Foreskin keratinocyte (primary cell): ENCODE measurements at places on chromosomes 1 and 21.

DNA sequence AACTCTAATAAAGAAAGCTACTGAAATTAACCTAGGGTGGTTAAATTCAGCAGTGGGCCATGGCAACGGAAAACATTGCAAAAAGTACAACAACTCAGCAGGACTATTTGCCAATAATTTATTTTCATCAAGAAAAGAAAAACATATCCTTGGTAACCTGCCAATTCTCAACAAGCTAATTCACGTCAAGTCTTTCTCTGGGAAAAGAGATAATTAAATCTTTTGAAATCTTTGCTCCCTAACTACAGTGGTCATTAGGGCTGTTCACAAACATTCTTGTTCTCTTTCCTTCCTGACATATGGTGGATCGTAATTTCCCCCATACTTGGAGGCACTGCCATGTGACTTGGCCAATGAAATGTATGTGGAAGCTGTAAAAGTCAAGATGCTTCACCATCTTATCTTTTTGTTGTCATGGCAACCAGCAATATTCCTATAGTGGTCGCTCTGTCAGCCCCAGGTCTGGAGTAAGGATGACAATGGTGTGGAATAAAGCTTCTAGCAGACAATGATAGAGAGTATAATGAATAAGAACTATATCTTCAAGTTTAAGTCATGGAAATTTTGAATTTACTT is 29.6 kb upstream of the ZNF326 start:
- no peak for DNase-seq

GRCh38 chr21:42411891-42412635 is 8.4 kb downstream of the UBASH3A start:
- no peak for DNase-seq

DNA sequence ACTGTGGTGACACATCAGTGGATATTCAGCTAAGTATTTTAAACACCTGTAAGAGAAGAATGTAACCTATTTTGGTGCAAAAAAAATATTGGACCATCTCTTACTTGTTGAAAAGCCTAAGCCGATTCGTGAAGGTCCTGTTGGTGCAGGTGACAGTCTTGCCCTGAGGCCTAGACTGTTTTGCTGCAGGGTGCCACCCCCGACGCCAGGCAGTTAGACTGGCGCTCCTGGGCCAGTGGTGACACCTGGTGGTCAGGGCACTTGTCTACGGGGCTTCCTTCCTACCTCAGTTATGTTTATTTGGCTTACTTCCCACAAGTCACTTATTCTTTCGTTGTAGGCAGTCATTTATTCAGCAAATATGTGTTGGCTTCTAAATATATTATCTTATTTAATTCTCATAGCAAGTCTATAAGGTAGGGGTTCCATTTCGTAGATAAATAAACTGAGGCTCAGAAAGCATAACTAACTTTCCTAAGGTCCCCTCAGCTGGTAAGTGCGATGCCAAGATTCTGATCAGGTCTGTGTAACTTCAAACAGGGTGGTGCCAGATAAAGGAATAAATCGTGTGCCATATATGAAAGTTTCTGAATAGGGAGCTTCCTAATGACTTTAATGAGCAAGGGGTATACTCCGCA is 1.9 kb downstream of the EEIG2 start:
- DNase-seq, result peak; percentile 40

- DNase-seq, result no peak
Measured at GRCh38 chr1:6000444-6001288, 8.4 kb upstream of the NPHP4 start.

GRCh38 chr1:44408632-44409602 is 3.9 kb downstream of the RNF220 start:
- DNase-seq, result no peak

DNA sequence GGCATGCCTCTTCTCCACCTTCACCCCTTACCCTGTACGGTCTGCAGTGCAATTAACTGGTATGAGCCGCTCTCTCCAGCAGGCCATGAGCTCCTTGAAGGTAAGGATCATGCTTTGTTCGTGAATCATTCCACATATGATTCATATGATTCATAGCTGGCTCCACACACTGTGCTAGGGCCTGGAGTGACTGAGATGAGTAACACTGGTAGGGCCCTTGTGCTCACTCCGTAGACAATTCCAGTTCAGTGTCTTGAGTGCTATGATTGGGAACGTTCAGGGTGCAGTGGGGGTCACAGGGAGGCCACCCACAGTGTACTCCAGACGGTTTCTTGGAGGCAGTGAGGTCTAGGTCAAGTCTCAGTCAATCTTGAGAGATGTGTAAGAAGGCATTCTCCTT is 239.8 kb downstream of the LMX1A start:
- peak; percentile 90 for DNase-seq

GRCh38 chr21:34983680-34984086 is 65.4 kb downstream of the RUNX1 start:
- DNase-seq, result peak; percentile 26

DNA sequence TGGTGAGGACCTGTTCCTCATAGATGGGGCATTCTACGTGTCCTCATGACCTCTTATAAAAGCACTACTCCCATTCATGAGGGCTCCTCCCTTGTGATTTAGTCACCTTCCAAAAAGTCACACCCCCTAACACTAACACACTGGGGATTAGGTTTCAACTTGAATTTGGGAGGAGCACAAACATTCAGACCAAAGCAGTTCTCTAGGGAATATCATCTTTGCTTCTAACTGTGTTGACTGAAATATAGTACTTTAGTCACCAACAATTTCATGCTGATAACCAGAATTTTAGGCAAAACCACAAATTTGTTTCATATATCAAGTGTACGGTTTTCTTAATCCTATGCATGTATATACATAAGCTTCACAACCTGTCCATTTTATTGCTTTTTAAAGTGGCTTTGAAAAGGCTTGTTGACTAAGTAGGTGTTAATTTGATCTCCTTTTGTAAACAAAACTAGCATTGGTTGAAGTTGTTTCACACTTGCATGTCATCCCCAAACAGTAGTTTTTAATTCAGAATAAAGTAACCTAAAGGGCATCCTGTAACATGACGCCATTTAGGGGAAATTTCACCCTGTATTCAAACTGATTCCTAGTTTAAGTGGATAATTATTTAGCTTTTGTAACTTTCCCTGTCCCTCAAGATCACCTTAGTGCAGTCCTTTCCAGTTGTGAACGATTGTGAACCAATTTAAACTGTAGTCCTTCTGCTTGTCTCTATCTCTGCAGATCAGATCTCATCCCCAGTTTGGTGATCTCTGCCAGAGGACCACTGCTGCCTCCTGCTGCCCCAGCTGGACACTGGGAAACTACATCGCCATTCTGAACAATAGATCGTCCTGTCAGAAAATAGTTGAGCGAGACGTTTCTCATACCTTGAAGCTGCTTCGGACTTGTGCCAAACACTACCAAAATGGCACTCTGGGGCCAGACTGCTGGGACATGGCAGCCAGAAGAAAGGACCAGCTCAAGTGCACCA is 141.1 kb downstream of the TLR5 start:
- DNase-seq, result no peak

- no peak for DNase-seq
Measured at GRCh38 chr1:92315766-92316599, 17.1 kb downstream of the RPAP2 start.

DNA sequence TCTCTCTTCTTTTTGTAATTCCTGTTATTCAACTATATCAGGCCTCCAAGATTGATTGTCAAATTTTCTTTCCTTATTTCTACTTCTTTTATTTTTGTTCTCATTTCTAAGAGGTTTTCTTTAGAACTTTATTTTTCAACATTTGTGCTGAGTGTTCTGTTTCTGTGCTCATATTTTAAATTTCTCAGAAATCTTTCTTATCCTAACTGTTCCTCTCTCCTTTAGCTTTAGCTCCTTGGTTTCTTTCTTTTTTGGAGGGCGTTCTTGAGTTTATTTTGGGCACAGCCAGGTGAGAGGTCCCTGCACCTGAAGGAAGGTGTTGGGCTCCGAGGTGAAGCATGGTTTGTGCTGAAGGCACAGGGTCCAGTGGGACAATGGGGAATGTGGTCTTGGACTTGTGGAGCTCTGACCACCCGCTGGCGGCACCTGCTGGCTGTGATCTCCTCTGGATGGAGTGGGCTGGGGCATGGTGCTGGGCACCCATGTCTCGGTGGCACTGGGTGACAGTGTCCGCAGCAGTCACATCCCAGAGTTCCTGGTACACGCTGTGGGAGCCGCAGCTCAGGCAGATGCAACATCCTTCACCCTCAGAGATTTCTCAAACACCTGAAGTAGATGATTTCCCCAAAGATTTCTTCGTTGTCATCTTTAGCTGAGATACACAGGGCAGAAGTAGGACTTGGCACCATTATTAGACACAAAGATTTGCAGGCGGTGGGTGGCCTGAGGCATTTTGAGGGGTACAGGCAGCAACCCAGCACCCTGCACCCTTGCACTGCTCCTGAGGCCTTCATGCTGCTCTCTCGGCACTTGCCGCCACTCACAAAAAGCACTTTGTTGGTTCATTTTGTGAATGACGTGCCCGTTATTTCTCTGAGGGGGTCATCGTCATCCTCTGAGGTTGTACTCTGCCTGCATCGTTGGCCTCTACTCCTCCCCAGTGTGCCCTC is 38.2 kb upstream of the DIP2A start:
- DNase-seq, result no peak

DNA sequence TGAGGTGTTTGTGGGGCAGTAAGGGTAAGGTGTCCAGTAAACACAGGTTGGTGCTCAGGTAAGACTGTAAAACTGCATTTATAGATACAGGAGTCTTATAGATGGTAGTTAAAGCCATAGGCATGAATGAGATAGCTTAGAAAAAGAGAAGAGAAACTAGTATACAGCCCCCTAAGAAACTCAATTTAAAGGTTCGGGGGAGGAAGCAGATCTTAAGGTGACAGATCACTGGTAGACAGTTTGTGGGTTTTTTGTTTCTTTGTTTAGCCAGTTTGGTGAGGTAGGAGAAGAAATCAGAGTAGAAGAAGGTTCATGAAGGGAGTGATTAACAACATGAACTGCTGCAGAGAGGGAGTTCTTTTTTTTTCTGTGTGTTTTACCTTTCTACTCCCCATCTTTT is 6.1 kb upstream of the AGO3 start:
- DNase-seq, result no peak

GRCh38 chr1:231976231-231976630 is 349.6 kb downstream of the DISC1 start:
- no peak for DNase-seq

DNA sequence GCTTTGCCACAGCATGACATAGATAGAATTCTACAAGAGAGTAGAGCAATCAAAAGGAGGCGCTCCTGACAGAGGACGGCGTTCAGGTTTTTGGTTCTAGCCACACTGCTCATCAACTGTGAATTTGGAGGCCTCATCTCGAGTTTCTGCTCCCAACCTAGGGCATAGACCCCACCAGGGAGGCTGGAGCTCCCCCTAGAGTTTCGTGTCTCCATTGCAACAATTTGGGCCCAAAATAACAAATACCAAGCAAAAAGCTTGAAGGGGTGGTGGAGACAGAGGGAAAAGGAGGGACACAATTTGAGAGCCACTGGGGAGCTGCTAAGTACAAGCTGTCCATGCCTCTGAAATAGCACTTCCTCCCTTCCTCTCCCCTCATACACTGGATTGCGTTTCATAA is 297.0 kb downstream of the GPATCH2 start:
- peak; percentile 30 for DNase-seq

DNA sequence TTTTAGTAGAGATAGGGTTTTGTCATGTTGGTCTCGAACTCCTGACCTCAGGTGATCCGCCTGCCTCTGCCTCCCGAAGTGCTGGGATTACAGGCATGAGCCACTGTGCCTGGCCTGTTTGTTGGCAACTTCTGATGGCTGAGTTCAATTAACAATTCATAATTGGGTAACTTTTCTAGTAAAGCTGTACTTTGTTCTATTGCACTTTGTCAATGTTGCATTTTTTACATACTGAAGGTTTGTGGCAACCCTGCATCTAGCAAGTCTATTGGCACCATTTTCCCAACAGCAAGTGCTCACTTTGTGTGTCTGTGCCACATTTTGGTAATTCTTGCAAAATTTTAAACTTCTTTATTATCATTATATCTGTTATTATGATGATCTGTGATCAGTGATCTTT is 64.5 kb upstream of the USP24 start:
- DNase-seq, result no peak

DNA sequence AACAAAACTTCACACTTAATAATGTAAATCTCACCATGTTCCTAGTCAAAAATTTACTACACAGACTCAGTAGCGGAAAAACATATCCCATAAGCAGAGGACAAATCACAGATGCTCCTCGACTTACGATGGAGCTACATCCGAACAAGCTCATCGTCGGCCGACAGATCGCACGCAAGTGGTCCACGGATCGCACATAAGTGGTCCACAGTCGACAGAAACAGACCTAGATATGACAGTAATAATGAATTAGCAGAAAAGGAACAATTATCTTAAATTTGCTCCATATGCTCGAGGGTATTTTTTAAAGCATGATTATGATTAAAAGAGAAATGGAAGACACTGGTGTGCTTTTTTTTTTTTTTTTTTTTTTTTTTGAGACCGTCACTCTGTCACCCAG is 36.3 kb downstream of the WDR4 start:
- no peak for DNase-seq

DNA sequence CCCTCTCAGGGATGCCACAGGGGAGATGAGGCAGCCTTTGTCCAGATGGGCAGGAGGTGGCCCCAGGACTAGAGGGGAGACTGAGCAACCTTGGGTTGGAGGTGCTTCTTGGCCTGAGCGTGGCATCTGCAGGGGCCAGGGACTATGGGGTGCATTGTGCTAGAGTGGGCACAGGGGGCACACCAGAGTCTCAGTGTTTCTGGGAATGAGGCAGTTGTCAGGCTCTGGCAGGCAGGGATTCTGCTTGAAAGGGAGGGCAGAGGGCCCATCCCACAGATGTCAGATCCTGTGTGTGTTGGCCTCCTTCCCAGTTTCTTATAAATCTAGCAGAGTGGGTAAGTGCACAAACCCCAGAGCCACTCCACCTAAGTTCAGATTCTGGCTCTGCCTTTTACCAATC is 13.7 kb downstream of the LGR6 start:
- no peak for DNase-seq

- no peak for DNase-seq
Measured at GRCh38 chr1:235907187-235907896, 40.6 kb upstream of the LYST start.

- DNase-seq, result no peak
Measured at GRCh38 chr21:42830456-42831455, 48.6 kb downstream of the WDR4 start.

DNA sequence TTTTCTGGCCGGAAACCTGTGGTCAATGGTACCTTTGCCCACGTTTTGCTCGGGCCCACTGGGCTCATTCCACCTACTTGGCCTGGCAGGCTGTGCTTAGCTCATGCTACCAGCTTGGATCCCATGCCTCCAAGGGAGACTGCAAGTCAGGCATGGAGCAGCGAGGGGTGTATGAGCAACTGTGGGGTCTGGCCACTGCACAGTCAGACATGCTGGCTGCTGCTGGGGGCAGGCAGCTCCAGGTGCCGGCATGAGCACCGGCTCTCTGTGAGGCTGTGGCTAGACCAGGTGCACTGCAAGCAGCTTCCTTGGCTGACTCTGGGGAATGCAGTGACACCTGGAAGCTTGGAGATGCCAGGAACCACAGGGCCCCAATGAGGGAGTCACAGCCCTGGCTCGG is 161.1 kb upstream of the DUSP10 start:
- DNase-seq, result no peak

DNA sequence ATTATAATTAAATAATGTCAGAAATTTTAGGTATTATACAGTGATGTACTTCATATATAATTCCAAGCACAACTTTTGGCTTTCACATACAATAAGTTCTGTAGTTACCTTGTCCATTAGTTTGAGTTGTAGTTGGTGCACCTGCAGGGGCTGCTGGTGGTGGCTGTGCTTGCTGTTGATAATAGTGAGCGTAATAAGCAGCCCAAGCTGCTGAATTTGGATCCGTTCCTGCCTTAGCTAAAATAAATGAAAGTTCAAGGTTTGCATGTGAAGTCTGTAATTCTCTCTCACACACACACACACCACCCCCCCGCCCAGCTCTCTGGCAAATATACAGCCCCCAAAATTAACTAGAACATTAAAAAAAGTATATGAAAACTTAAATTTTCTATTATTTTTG is 22.4 kb downstream of the FUBP1 start:
- DNase-seq, result no peak
